ENCODE measurements at places on chromosomes 3 and 15.

- DNase-seq, result peak; percentile 12
These were observed 25.6 kb downstream of the TIGIT start for GRCh38 chr3:114319453-114319852.

DNA sequence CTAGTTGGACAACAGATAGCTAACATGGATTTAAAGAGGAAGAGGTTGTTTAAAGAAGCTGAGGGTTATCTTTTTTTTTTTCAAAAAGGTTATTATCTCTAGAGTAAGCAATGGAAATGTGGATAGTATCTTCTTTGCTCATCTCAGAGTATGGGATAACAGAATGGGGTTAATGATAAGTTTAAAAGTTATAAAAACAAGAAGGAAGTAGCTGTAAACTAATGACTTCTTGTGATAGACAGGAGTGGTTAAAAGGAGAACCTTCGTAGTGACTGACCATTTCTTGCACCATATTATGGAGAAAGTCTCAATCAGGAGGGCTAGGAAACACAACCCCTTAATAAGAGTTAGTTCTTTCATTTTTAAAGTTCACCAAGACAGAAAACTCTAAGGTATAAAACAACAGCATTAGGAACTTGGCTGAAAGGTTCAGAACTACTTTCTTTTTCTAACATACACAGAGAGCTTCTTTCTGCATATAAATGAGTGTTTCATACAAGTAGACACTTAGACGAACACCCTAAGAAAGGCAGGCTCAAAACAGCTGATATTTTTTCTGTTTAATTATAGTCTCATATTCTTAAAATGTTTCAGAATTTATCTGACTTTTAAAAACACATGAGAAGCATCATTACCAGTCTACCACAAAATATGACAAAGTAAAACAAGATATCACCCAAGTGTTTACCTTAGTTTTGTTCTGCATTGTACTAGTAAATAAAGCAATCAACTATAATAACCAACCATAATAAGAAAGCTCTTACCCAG is 140.0 kb downstream of the MEIS2 start:
- no peak for DNase-seq

GRCh38 chr3:58009026-58009748 is 965 bp downstream of the FLNB start:
- peak; percentile 29 for DNase-seq

- no peak for DNase-seq
These were observed 5.4 kb upstream of the SENP7 start for GRCh38 chr3:101518421-101518871.

- DNase-seq, result no peak
These were observed 317.6 kb upstream of the UMPS start for GRCh38 chr3:124412644-124413043.

DNA sequence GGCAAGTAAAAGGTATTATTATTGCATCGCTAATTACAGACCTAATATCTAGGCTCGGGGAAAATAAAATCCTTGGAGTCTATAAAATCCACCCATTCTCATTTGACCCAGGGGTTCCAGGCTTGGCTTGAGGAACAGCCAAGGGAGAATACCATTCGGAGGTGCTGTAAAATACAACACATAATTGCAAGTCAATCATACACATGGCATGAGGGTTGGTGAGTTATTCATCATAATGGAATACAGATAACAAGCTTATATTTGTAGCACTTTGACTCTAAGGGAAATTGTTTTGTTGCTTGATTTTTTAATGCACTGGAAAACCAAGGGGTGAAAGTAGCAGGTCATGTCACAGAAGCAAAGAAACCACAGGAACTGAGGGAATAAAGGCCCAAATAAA is 16.8 kb upstream of the DIS3L start:
- DNase-seq, result no peak

- no peak for DNase-seq
These were observed 2.7 kb upstream of the LMAN1L start for GRCh38 chr15:74809956-74810355.

DNA sequence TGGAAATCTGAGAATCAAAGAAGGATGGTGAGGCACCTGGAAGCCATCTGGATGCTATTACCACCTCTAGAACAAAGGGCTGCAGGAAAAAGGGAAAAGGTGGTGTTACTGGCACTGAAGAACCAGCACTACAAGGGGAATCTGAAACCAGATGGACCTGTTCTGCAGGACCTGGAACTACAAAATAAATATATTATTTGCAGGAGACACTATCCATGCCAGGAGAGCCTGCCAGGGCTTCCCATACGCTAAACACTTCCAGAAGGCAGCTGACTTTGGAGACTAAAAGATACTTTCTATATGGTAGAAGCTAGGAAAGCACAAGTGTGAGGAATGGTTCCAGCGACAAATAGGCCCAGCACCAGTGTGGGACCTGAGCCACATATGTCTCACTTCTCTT is 83.4 kb upstream of the POU1F1 start:
- DNase-seq, result no peak

DNA sequence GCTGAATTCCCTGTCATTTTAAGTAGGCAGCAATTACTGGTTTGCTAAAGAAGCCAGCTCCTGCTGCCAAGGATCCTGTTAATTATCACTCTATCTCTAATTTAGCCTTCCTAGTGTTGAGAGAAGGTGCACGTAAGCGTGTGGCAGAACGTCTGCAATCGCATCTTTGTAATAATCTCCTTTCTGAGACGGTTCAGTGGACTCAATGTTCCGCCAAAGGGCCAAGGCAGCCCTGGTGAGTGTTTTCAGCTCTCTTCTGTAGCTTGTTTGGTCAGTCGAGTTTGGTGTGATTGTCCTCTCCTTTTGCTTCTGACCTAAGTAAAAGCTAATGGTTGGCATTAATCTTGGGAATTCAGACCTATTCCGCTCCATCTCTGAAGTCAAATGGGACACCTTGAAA is 24.2 kb downstream of the MITF start:
- no peak for DNase-seq

GRCh38 chr15:74770211-74770903 is 11.5 kb upstream of the CSK start:
- no peak for DNase-seq

GRCh38 chr15:100245855-100246254 is 95.9 kb downstream of the ADAMTS17 start:
- DNase-seq, result no peak

GRCh38 chr15:71374607-71375352 is 259.5 kb downstream of the THSD4 start:
- DNase-seq, result no peak

DNA sequence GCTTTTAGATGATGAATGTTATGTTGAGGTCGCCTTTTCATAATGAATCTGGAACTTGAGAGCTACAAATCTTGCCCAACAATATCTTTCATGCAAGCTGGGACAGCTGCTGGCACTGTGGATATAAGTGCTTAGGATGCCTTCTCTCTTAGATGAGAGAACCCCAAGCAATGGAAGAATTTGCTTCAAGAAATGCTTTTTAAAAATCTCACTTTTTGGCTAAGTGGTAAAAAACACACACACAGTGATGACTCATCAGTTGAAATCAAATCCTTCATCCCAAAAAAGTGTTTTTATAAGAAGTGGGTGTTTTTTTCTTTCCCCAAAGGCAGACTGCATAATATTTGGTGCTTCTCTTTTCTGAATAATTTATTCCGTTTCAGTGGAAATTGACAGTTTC is 38.4 kb upstream of the GALNT15 start:
- DNase-seq, result no peak

- no peak for DNase-seq
These were observed 37.4 kb downstream of the GHSR start for GRCh38 chr3:172410702-172411477.

GRCh38 chr15:95168951-95169431 is 937.6 kb downstream of the MCTP2 start:
- no peak for DNase-seq

DNA sequence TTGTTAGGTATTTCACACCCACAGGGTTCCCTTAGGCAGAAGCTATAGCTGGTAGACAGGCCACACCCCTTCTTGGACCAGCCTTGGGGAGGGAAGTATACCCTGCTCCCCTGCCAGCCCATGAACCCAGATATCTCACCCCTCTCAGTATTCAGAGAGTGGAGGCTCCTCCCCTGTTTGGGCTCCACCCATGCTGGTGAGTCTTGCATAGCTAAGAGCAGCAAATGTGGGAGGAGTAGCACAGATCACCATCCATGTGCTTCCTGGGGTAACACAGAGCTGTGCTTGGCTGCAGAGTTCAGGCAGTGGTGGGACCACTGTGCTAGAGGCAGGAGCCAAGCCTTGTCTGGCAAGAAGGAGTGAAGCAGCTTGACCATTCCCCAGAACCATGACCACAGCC is 427.2 kb downstream of the ZIC1 start:
- no peak for DNase-seq

DNA sequence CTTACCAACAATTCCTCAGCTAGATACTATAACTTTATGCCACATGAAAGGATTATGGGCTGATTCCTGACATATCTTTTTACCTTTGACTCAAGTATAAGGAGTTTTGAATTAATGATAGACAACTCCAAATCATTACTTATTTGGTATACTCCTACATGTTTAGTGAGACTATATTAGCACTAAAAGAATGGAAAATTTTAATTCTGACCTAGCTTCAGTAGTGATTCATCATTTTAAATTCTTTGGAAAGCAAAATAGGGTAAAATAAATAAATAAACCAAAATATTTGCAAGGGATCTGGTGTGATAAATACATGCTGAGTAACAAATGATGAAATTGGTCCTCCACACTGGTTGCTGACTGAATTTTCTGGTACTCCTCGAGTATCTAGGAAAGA is 42.3 kb upstream of the VGLL3 start:
- DNase-seq, result no peak
